HCT116 (cell line): ENCODE measurements at places on chromosomes 2 and 18.

GRCh38 chr2:121748202-121748601 is 7.2 kb upstream of the TSN start:
- DNase-seq = peak; percentile 29

GRCh38 chr2:145692971-145693478 is 1173.1 kb upstream of the ZEB2 start:
- DNase-seq = no peak

DNA sequence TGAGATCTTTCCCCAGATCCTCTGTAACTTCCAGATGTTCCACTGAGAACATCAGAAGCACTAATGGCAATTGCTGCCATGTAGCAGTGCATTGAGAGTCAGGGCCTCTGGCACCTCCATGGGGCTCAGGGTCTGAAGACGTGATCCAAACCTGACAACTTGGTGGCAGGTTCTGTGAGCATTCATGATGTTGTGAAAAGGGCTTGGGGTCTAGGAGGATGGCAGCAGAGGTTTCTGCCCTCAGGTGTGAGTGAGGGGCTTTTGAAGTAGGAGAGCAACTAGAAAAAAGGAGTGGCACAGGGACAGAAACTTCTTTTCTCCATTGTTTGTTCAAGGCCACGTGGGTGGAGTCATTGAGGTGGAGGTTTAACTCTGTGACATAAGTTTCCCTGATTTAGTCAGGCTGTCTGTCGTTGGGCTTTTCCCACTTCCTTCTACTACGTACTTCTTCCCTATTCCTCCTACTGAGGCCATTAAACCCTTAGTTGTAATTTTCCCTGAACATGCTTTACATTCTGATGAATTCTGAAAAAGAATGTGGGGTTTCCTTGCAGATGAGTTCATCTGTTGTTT is 13.1 kb downstream of the CFLAR start:
- no peak for DNase-seq

- no peak for DNase-seq
Observed at GRCh38 chr2:144476682-144477081, 43.2 kb downstream of the ZEB2 start.

DNA sequence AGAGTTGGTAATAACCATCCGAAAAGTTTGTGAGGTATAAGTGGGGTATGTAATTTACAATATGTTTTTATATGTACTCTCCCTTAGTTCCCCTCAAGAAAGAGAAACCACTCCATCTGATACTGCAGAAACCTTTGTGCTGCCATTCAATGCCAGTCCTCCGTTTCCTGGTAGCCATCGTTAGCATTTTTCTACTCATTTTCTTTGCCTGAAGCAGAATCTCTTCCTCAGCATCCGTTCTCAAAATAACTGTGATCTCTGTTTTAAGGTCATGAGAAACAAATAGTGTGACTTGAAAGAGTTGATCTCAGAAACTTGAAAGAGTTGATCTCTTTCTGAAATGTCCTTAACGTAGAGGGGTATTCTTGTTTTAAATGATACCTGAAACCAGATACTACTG is 996 bp downstream of the PTCD3 start:
- DNase-seq = no peak

DNA sequence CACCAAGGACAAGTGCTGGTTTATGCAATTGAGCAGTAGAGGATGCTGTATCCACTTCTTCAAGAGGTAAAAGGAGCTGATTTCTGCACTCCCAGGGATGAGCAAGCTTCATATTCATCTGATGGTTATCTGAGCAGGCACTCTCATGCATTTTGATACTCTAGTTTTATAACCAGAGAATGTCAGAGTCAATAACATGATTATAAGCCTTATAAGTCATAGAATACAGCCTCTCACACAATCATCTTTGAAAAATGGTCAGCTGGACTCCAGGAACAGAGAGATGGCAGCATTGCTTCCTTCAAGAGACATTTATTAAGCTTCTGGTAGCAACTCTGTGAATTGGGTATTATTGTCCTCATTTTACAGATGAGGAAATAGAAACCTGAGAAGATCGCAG is 167.1 kb downstream of the SLC8A1 start:
- no peak for DNase-seq

GRCh38 chr18:45738660-45739059 is 14.7 kb downstream of the SLC14A1 start:
- DNase-seq = no peak

- DNase-seq = no peak
Observed at GRCh38 chr2:159118859-159119500, 150.5 kb downstream of the TANC1 start.

DNA sequence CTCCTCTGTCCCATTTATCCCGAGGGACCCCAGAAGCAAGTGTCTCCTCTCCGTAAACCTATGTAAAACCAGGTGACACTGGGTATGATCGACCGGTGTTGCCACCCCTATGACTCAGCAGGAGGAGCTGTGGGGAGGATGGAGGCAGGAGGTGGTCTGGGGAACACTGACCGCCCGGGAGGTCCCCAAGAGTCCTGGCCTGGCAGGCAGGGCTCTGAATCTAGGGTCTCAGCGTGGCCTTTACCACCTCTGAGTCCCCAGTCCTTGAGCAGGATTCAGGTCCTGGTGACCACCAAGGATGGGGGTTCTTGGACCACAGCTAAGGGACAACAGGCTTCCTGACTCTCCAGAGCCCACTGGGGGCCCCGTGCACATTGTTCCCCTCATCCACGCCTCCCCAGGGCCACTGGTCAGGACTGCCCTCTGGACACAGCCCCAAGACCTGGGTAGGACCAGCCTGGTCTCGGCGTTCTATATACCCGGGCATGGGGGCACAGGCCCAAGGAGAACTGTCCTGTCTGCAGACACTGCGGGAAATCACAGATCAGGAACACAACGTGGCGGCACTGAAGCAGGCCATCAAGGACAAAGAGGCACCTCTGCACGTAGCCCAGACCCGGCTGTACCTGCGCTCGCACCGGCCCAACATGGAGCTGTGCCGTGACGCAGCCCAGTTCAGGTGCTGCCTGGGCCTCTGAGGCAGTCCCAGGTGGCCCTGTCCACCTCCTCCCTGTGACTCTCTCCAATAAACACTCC is 4.0 kb downstream of the TEKT4 start:
- DNase-seq = no peak

DNA sequence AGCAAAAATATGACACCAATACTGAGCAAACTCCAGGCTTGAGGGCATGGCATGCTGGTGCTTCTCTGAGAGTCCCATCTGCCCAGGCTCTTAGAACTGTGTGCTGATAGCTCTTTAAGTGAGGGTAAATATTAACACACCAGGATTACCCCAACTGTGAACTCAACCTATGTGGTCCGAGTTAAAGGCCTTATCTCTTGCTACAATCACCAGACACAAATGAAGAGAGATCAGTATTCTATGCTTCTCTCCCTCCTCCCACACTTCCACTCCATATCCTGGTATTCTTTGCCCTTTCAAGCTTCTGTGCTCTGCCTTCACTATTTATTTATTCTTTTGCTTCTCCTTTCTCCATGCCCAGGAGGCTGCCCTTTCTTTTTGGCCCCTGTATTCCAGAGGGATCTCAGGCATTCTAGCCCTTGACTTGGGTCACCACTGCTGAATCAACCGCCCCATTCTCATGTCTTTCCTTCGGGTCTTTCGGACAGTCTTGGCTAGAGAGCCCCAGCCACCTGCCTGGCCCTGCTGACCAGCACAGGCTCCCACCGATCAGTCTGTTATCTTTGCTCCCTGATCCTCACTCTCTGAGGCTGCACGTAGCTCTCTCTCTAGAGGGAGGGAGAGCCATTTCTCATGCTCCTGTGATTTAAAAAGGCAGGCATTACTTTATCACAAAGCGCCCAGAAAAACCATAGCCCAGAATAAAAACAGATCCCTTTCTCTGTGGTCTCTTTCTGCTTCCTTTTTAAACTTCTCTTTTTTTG is 17.2 kb upstream of the HK2 start:
- no peak for DNase-seq

DNA sequence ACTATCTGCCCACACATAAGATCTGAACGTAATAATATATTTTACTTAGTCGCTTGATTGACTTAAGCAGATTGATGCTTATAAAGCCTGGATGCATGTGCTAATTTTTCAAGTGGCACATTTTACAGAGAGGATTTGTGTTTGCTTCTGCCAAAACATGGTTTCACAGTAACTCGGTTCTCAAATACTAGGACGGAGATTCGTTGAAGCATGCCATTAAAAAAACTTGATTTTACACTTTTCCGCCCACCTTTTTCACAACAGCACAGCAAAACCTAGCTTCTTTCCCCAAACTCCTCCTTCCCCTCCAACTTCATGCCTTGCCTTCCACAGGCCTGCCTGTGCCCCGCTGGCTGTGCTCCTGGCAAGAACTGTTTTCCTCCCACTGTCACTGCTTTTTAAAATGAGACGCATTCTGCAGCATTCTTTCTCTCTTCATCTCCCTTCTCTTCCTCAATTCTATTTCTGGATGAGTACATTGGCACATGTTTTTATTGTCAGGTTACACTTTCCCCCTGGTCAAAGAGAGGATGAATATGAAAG is 55.1 kb upstream of the LMAN1 start:
- DNase-seq = no peak
